ENCODE measurements at places on chromosomes 4 and X.

DNA sequence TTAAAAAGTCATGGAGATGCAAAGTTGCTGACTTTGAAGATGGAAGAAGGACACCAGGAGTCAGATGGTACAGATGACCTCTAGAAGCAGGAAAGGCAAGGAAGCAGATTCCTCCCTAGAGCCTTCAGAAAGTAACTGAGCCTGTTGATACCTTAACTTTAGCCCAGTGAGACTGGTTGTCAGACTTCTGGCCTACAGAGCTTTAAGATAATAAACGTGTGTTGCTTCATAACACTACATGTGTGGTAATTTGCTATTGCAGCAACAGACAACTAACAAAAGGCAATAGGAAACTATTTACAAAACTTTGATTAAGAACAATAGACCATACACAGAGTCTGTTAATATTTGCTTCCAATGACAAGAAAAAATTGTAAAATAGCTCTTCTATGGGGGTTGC, 102.0 kb upstream of the USP38 start:
- no peak for DNase-seq

- DNase-seq = no peak
Measured at GRCh38 chr4:62126064-62126732, 926.1 kb downstream of the ADGRL3 start.

DNA sequence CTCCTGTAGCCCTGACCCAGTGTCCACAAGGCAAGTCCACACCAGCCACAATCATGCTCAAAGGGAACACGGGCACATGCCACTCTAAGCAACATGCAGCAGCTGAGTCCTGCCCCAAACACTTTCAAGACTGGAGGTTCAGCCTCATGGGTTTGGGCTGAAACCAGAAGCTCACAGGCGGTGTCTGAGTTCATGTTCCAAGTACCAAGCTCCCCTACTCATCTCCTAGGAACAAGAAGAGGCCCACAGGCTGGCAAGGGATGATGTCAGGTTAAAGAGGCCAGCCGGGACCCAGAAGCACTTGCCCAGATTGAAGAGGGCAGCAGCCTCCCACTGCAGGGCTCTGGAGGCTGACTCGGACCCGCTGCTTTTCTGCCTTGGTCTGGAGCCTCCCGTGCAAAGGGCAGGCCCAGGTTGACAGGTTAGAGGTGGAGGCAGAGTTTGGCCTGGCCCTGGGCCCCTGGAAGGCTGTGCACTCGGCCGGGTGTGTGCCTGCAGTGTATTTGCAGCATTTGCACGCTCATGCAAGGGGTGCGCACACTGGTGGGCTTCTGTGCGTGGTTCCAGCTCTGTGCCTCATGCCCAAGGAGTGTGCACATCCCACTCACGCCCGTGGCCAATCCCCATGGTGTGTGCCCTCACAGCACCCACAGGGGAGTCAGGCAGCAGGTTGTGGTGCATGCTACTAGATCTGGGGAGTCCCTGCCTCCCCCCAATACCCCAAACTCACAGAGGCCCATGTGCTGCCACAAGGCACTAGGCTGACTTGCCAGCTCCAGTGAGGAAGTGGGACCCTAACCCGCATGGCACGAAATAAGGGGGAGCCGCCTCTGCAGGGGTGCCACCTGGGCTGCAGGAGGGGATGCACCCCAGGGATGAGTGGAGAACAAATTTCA, 2.4 kb downstream of the HMX1 start:
- DNase-seq = no peak

DNA sequence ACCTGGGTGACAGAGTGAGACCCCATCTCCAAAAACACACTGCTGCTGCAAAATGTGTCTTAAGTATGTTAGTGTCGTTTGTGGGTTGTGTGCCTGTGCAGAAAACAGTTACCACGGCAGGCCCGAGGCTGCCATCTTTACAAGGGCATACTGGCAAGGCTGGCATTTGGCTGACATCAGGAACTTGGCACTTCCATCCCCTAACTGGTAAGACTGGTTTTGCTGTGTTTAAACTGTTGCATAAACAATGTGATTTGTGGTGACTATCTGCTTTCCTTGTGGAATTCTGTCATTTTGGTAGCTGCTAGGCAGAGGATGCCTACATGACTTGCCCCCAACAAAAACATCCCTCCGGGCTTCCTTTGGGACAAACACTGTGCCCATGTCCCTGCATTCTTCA, 12.3 kb downstream of the LRP2BP start:
- no peak for DNase-seq

DNA sequence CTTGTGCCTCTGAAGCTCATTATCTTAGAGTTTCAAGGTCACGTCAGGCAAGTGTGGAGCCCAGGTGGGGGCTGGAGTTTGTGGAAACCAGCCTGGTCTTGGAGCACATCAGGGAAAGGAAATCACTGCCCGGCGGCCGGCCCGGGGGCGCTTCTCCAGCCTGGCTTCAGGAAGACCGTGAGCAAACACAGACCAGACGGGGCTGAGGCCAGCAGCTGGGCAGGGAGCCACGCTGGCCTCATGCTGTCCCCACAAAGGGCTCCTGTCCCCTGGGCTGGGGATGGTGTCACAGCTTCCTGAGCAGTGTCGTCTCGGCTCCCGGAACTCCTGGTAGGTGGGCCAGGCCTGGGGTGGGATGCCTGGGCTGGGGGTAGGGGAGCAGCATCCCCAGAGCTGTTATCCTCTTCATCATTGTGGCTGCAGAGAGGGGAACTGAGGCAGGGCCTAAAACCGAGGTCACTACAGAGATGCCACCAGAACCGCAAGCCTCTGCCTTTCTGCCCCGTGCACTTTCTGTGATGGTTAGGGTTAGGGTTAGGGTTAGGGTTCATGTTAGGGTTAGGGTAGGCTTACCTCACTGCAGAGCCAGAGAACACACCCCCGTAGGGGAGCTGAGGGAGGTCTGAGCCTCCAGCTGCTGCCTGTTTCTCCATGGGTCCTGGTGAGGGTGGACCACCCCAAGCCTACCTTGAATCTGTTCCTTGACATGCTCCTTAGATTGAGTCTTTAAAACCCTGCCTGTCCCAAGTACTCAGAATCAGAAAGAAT, 77.5 kb downstream of the HTRA3 start:
- no peak for DNase-seq

DNA sequence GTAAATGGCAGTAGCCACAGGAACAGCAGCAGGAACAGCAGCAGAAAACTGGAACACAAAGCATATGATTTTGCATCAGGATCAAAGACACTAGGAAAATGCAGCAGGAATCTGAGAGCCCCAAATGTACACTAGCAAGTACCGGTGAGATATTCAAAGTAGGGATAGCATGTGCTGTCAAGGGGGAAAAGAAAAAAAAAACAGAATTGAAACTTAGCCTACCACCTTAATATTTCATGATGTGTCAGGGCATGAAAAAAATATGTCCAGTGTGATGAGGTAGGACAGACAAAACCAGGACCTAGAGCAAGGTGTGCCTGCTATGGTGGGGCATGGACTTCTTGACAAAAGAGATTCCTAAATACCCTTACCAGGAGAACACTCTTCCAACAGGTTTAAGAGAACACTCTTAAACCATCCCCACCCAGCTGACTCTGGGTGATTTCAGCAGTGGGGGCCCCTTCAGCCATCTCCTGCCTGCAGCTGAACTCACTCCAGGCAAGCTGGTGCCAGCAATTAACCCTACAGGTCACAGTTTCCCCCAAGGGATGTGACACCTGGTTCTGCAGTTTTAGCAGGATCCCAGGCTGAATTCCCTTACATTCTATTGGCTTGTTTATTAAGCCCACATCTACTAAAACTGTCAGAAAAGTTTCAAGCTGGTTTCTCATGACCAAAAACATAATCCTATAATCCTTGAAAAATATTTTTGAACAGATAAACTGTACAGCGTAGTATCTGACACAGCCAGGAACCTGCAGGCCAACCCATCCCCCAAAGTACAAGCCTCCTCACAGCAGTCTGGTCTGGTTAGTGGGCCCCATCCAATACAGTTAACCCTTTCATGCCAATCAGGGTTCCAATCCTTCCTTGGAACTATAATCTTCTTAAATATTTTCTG, 62.9 kb upstream of the FMR1 start:
- DNase-seq = no peak

DNA sequence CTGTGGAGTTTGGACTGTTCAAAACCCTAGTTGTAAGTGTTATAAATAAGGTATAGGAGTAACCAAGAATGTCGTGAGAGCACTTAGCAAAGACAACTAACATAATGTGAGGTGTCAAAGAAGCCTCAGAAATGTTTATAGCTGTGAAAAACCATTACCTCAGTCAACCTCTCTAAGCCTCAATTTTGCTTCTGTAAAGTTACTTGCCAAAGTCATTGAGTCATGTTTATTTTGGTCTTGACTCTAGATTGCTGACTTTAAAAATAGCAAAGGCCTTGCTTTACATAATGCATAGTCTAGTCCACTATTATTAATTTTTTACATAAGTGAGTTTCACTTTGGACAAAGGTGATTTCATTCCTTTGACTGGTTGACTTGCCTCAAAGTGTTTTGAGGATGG, 257.6 kb upstream of the CXXC4 start:
- DNase-seq = no peak

- DNase-seq = no peak
Measured at GRCh38 chr4:118012142-118012541, 22.1 kb upstream of the NDST3 start.

DNA sequence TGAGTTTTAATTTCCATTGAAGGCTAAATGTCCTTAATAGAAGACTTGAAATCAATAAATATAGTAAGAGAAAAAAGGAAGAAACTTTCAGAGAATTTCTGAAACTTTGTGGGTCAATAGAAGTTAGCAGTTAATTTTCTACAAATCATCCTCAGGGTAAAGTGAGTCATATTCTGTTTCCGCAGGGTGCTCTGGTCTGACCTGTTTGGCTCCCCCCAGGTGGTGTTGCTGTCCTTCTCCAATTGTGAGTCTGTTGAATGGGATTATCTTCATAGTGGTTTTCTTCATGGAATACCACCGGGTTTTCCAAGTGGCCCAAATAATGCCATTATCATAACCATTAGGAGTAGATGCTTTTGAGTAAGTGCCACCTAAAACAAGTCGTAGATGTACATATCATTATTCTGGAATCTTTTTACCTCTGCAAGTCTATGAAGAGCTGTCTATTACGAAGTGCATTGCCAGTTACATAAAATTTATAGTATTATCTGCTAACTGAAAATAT, 7.7 kb downstream of the FGG start:
- DNase-seq = no peak

DNA sequence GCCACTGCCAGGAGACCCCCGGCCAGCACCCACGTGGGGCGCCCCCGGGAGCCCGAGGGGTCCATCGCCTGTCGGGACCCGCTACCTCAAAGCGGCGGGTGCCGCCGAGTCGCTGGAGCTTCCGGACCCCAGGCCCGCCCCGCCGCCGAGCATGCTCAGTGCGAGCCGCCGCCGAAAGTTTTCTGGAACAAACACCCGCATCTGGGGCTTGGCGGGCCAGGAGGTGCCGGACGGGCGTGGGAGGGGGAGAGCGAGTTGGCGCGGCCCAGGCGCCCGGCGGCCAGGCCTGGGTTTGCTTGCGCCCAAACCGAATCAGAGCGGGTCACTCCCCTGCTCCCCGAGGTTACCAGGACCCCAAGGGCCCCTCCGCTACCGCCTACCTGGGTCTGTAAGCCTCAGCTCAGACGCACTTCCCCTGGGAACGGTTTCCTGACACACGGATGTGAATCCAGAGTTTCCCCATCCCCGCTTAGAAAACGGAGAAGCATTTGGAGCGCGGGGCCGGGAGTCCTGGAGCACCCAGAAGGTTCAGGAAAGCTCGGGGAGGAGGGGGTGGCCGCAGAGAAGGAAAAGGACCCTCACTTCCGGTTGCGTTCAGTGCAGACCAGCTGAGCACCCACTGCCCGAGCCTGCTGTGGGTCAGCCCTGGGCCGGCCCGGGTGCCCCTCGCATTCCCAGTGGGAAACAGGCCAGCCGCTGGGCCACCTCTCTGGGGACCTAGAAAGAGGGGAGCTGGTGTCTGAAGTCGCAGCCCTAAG, at the start of gene EVC2:
Gene EVC2, minus strand, starts transcription at position 111 of the 758 bp plus-strand sequence. Its CDS starts 46 bp downstream, at position 65.
- no peak for DNase-seq

- DNase-seq = no peak
Measured at GRCh38 chr4:108398316-108398715, 222.1 kb upstream of the RPL34 start.

DNA sequence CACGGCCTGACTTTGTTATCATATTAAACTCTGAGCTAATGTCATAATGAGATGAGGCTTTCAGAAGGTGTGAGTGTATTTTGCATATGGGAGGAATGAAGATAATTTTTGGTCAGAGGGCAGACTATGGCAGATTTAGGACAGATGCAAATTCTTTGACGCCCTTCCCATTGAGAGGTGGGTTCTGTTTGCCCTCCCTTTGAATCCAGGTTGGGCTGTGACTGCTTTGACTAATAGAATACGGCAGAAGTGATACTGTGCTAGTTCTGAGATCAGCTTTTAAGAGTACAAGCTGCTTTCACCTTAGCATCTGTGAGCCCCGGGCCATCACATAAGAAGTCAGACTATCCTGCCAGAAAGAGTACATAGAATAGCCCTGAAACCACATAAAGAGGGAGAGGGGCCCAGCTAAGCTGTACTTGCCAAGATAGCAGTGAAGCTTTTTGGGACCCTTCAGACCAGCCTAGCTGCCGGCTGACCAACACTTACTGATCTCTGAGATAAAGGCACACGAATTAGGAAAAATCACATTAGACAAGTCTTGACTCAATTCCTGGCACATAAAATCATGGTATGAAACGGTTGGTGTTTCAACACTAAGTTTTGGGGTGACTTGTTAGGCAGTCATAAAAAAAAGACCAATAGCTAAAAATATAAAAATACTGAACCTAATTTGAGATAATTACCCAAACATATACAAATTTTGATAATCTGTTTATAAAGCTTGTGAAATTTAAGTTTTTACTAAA, 166.7 kb upstream of the SH3RF1 start:
- DNase-seq = no peak

GRCh38 chr4:6639137-6639680, 1.3 kb upstream of the MRFAP1 start:
- no peak for DNase-seq

DNA sequence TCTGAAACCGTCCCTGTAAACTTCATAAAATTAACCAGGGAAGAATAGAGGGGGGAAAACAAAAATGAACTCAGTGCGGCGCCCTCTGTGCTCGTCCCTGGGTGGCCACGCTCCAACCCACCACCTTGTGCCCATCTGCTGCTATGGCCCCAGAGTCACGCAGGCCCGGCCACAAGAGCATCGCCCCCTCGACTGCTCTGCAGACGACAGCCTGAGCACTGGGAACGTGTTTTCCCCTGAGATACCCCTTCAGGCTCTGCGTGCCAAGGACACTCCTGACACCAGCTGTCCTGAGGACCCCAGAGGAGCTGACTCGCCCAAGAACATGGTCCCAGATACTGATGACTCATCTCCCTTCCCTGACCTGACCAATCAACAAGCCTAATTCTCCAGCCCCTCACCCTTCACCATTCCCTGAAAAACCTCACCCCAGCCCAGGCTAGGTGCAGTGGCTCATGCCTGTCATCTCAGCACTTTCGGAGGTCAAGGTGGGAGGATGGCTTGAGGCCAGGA, 64.1 kb upstream of the GPR78 start:
- no peak for DNase-seq

DNA sequence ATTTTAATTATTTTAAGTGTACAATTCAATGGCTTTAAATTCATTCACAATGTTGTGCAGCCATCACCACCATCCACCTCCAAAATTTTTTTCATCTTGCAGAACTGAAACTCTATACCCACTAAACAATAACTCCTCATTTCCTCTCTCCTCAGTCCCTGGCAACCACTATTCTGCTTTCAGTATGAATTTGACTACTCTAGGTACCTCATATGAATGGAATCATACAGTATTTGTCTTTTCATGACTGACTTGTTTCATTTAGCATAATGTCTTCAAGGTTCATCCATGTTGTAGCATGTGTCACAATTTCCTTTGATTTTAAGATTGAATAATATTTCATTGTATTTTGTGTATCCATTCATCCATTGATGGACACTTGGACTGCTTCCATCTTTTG, 46.9 kb downstream of the KIF4A start:
- no peak for DNase-seq
